Suprapubic skin (tissue), 4 donors: ENCODE measurements at places on chromosomes 2 and 18.

- peak; percentile 84 for DNase-seq
These were observed 796 bp downstream of the MYO1B start for GRCh38 chr2:191245869-191246531.

GRCh38 chr2:176678571-176678970 is 409.3 kb downstream of the MTX2 start:
- no peak for DNase-seq

- DNase-seq, result no peak
These were observed 67.5 kb downstream of the MBOAT2 start for GRCh38 chr2:8935982-8936381.

GRCh38 chr2:170660409-170660808 is 54.7 kb upstream of the SP5 start:
- no peak for DNase-seq

GRCh38 chr2:62054029-62054791 is 141.7 kb upstream of the B3GNT2 start:
- no peak for DNase-seq

DNA sequence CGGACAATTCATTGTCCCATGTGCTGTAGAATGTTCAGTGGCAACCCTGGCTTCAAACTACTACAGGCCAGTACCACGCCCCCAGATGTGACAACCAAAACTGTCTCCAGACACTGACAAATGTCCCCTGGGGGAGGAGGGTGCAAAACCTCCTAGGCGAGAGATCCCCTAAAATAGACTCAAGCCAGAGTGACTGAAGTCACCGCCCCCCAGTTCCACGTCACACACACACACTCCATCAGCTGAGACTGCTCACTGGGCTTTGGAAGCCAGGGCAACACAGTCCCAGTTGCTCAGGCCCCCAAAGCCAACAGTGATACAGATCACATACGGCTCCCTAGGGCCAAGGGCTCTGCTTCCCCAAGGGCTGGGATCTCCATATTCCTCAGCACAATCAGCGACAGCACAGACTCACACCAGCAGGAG is 19.1 kb downstream of the HDAC4 start:
- peak; percentile 45 for DNase-seq

- DNase-seq, result no peak
These were observed 79.2 kb upstream of the IL1R2 start for GRCh38 chr2:101912545-101912944.

DNA sequence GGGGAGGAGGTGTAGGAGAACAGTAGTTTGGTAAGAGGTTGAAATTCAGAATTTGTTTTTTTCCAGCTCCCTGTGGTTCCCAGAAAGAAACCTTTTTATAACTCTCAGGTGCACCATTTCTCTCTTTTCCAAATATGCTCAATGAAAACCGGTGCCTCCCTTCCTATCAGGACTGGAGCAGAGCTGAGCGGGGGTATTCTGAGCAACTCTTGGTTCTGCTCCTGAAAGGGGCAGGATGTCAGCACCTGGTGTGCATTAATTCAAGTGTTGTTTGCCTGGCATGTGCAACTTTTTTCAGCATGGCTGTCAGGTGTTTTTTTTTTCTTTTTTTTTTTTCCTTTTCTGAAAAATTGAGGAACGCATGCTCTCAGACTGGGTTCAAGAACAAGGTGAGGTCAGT is 74.1 kb downstream of the MAPK4 start:
- no peak for DNase-seq

DNA sequence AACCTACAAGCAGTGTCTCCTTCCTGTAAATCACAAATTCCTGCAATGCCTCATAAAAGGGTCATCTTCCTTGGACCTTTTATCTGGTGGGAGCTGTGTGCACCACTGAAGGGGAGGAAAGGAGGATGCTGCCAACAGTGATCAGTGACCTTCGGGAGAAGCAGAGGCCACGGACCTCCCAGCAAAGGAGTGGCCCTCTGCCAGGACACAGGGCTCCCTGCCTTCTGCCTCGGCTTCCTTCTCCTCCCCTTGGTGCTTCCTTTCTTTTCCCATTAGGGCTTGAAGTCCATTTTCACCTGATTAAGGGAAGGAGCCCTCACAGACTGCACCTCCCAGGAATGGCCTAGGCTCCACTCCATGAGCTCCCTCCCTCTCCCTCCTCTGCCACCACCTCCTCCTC is 85.3 kb upstream of the ITGA6 start:
- DNase-seq, result no peak

GRCh38 chr2:82968358-82968757 is 1490.7 kb downstream of the SUCLG1 start:
- DNase-seq, result no peak

GRCh38 chr2:238100049-238100820 is at the start of gene ESPNL:
ESPNL (plus strand) TSS chr2:238100340; CDS start chr2:238100420, 80 bp downstream.
- peak; percentile 55 for DNase-seq
